ENCODE measurements at places on chromosomes 1 and 21.

DNA sequence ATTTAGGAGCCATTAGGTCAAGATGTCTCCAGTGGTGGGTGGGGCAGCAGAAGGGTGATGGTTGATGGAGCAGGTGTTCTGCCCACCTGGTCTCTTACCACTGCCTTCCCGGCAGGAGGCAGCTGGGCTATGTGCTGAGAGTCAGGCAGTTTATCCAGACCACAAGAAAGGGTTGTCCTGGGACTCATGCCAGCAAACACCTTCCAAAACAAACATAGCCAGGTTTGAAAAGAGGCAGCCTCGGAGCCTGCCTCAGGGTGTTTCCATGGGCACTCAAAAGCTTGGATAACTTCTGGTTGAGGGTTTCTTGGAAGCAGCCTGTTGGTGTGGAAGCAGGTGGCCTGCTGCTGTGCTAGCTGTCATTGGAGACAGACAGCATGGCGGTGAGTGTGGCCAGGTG is 187.2 kb downstream of the PCP4 start:
- no peak for DNase-seq

DNA sequence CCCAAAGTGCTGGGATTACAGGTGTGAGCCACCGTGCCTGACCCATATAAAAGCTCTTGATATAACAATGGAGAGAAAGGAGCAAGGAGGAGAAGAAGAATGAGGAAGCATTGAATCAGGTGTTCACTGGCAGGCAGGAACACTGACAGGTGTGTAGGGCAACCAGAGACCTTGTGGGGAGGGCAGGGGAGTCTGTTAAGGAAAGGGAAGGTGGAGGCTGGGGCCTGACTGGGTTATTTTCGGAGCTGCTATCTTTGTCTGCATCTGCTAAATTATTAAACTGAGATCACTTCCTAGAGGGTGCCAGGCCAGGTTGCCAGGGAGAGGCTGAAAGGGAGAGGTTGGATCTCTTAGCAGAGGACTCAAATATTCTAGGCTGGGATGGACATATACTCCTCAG is 6.8 kb upstream of the TRNP1 start:
- no peak for DNase-seq

- no peak for DNase-seq
Measured at GRCh38 chr1:65420590-65421350, at the start of the genes LEPR and LEPROT. Gene LEPR, plus strand, starts transcription at chr1:65420668. Its CDS starts 144,898 bp downstream, at chr1:65565566. Gene LEPROT, plus strand, starts transcription at chr1:65420668. Its CDS starts 57 bp downstream, at chr1:65420725.

DNA sequence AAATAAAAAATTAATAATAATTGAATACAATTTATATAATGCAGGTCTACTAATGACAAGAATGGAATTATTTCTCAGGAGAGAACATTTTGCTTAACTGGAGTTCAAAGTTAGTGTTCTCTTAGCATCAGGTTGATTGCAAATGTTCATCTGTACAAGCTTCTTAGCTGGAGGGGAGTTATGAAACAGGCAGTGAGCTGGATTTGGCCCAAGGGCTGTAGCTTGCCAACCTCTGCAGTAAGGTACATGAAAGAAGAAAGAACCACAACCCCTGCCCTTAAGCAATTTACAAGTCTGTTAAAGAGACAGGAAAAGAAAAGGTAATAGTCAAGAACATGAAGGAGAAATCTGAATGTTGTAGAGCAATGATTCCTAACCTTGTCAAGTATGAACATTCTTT is 17.0 kb downstream of the LPGAT1 start:
- DNase-seq: no peak

DNA sequence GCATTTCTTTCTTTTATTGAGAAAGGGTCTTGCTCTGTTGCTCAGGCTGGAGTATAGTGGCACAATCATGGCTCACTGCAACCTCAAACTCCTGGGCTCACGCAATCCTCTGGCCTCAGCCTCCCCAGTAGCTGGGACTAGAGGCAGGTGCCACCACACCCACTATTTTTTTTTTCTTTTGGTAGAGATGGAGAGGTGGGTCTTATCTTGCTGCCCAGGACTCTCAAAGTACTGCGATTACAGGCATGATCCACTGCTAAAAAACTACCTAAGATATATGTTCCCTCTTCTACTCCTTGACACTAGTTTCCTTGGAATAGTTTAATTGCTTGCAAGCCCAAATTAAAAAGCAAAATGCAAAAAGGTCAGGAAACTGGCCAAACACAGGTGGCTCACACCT is 56.9 kb upstream of the GUCA2A start:
- DNase-seq: no peak

GRCh38 chr1:29690156-29690555 is 453.8 kb downstream of the PTPRU start:
- DNase-seq: no peak

GRCh38 chr1:156119503-156120209 is 5.1 kb downstream of the LMNA start:
- DNase-seq: no peak

GRCh38 chr1:160403244-160403643 is 2.9 kb downstream of the VANGL2 start:
- DNase-seq: no peak

- DNase-seq: no peak
Measured at GRCh38 chr1:72937905-72938304, 655.6 kb upstream of the NEGR1 start.

DNA sequence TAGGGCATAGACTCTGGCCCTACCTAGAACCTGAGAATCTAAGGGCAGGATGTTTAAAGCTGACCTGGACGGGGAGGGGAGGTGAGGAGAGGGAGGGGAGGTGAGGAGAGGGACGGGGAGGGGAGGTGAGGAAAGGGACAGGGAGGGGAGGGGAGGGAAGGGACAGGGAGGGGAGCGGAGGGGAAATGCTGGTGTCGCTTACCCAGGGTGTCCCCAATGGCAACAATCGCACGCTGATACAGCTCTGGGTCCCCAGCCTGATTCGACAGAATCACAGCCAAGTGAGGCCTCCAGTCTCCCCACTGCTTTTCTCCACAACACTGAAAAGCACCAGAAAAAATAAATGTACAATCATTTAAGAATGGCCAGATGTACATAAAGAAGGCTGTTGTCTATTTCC is 22.2 kb downstream of the SEC16B start:
- DNase-seq: no peak

GRCh38 chr1:162218975-162219374 is 149.5 kb downstream of the NOS1AP start:
- no peak for DNase-seq

GRCh38 chr1:58780836-58781452 is 2.9 kb downstream of the JUN start:
- no peak for DNase-seq

- DNase-seq: no peak
Measured at GRCh38 chr1:6962478-6962995, 177.3 kb downstream of the CAMTA1 start.

GRCh38 chr1:11284784-11285183 is 11.8 kb downstream of the UBIAD1 start:
- no peak for DNase-seq

GRCh38 chr1:34009340-34009985 is 145.6 kb downstream of the HMGB4 start:
- DNase-seq: no peak

GRCh38 chr21:33289199-33289819 is 23.1 kb downstream of the IL10RB start:
- no peak for DNase-seq

- DNase-seq: no peak
Measured at GRCh38 chr21:44919111-44919912, 1.4 kb downstream of the ITGB2 start.

- no peak for DNase-seq
Measured at GRCh38 chr21:35202431-35202830, 153.3 kb upstream of the RUNX1 start.

DNA sequence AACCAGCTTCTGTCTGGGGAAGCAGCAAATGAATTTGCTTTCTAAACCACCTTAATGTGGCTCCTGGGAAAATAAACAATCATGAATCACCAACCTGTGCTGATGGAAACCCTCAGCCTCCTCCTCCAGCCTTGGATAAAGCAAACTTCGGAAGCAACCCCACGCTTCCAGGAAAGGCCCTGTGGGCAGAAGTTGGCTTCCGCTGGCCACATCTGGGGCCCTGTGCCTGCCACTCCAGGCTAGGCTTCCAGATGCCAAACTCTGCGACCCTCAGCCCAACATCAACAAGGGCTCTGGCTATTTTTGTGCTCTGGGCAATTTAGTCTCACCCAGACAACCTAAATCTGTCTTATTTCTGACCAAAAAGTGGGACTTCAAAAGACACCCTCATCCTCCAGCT is 6.2 kb upstream of the OXCT2 start:
- no peak for DNase-seq

DNA sequence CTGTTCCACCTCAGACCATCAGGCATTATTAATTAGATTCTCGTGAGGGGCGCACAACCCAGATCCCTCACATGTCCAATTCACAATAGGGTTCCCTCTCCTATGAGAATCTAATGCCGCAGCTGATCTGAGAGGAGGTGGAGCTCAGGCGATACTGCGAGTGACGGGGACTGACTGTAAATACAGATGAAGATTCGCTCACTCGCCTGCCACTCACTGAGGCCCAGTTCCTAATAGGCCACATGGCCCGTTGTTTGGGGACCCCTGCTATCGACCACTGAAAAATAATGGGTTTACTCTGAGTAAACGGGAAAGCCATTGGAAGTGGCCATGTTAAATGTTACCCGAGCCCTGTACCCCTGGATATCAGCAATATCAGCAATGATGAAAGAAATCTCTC is 65.9 kb downstream of the GRIK1 start:
- no peak for DNase-seq

- DNase-seq: no peak
Measured at GRCh38 chr1:207644166-207644851, 624 bp upstream of the CR1L start.

DNA sequence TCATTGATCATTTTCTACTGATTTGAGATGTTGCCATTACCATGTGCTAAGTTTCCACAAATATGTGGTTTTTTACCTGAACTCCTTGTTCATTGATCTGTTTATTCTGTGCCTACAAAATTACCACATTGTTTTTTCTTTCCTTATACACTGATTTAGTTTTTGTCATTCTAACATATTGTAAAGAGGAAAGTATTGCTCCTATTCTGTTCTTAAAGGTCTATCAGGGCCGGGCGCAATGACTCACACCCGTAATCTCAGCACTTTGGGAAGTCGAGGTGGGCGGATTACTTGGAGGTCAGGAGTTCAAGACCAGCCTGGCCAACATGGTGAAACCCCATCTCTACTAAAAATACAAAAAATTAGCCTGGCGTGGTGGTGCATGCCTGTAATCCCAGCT is 75.1 kb downstream of the CAMTA1 start:
- no peak for DNase-seq

DNA sequence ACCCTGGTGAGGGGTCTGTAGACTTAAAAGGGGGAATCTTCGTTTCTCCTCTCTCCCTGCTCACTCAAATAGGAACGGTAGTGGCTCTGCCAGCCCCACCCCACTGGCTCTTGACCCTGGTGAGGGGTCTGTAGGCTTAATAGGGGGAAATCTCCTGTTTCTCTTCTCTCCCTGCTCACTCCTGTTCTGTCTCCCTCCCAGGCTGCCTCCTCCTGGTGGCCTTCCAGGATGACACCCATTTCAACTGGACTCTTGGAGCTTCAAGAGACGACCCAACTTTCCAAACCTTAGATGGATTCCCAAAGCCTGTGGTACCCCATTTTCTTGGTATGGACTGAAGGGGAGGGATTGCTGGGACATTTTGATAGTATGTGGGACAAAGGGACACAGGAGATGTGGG is 1.4 kb upstream of the EPHB2 start:
- DNase-seq: no peak

GRCh38 chr1:208066583-208066982 is 155.7 kb upstream of the CD34 start:
- DNase-seq: no peak

DNA sequence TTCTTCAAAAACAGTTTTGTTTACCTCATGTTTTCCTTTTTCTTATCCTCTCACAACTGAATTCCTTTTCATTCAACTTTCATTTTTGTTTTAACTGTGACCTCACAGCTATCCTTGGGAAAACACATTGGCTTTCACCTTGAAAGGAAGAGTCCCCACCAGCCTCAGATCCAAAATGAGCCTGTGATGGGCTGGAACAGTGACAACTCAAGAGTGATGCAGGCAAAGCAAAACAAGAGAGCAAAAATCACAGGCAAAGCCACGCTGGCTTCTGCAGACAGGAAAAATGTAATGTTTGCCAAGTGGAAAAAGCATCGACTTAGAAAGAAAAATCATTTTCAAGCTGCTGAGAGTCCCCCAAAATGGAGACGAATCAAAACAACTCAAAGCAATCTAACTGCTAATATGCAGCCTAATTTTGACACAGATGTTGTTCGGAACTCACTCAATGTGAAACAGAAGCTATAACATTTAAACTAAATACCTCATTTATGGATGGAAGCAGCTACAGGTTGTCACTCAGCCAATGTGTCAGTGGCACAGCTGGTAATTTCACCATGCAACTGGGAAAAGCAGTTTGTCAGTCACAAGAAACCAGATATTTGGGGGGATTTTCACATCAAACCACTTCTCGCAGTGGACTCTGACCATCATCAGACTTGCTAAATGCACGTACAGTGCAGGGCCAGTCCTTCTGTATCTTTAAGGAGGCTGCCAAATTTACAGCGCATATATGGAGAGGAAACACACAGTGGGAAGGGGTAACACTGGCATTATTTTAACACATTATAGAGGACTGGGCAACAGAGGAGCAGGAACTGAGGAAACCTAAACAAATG is 50.7 kb downstream of the ALG14 start:
- DNase-seq: no peak

DNA sequence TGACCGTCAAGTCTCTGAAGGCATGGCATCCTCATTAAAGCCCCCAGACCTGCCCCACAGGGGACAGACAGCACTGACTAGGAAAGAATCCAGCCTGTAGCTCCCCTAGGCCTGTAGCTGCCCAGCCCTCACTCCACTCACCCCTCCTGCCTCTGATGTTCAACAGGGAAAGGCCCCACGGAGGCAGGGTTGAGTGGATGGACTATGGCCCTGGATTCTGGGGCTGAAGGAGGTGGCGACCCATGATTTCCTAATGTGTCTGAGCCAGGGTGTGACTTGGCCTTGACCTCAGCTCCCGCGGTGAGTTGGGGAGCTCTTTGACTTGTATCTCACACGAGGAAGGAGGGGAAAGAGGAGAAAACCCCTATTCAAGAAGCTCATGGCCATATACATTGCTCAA is 238.5 kb upstream of the CSF3R start:
- DNase-seq: no peak

- DNase-seq: no peak
Measured at GRCh38 chr1:45913183-45913683, 109.8 kb downstream of the MAST2 start.

- DNase-seq: no peak
Measured at GRCh38 chr1:184163674-184164465, 112.3 kb downstream of the TSEN15 start.

DNA sequence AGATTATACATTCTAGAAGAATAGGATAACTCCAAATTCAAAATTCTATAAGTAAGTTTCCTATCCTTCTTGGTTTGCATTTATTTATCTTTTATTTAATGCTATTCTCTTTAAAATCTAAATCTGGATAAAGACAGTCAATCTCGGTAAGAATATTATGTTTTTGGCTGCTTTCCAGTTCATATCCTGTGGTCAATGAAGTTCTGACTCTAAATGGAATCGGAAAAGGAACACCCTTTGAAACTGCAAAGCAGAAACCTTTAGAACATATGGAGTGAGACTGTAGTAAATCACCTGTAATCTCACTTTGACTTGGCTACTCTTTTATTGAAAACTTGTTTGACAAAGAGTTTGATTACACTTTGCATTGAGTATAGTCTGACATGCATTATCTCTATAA is 85.2 kb downstream of the KIFAP3 start:
- no peak for DNase-seq
